ENCODE measurements at places on chromosomes 3 and 15.

DNA sequence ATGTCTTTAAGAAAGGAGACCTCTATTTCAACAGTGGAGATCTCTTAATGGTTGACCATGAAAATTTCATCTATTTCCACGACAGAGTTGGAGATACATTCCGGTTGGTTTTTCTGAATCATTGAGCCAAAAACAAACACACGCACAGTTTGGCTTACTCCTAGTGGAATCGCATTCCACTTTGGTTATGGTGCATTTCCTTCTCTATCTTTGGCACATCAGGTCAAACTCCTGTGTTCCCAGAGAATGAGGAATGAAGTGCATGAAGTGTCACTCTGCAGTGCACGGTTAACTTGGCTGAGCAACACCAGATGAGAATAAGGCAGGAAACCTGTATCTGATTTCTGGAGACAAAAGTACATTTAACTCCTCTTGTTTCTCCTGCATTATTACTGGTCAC lies 38.5 kb downstream of the HDC start:
- DNase-seq: no peak

DNA sequence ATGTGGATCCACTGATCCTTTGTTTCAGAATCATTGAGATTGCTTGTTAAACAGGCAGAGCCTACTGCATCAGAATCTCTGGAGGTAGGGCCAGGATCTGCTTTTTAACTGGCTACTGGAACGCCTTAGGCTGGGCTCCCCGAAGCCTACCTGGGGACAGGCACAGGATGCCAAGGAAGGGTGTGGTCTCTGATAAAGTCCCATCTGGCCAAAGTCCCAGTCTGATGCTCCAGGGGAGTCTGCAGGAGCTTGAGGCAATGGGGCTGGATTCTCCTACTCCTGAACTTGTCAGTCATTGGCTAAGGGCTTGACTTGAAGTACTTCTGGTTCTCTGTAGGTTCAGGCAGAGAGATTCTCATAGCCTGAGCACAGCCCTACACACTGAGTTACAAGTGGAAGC lies 22.4 kb upstream of the CCK start:
- DNase-seq: no peak

DNA sequence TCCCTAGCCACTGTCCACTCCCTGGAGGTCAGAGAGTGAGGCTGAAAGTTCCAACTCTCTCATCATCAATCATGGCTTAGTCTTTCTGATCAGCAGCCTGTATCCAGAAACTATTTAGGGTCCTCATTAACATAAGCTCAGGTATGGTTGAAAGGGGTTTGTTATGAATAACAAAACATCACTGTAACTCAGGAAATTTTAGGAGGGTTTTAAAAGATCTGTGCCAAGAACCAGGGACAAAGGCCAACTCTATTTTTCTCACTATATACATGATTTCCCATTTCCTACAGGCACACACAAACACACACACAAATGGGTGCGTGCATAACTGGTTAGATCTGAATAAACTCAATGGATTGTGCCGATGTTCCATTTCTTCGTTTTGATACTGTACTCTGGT lies 23.6 kb downstream of the STOML1 start:
- no peak for DNase-seq

DNA sequence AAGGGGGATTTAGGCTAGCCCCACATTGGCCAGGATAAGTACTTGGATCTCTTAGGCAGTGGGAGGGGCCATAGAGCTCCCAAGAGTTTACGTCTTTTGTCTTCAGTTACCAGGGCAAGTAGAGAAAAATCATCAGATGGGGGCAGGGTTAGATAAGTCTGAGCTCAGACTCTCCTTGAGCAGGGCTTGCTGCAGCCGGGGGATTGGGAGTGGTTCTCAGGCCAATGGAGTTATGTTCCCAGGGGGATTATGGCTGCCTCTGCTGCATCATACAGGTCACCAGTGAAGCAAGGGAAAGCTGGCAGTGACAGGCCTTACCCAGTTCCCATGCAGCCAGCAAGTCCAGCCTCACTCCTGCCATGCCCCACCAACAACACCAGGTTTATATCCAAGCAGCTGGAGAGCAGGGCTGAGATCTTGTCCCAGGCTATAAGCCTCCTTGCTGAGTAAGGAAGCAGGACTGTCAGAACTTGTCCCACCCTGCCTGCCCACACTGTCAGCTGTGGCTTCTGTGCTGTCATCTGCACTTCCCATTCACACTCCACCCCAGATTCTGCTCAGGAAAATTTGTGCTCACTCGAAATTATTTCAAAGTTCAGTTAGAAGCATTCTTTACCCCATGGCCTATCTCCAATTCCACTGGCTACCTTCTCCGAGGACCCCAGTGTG lies 215.3 kb downstream of the FAM43A start:
- DNase-seq: no peak

DNA sequence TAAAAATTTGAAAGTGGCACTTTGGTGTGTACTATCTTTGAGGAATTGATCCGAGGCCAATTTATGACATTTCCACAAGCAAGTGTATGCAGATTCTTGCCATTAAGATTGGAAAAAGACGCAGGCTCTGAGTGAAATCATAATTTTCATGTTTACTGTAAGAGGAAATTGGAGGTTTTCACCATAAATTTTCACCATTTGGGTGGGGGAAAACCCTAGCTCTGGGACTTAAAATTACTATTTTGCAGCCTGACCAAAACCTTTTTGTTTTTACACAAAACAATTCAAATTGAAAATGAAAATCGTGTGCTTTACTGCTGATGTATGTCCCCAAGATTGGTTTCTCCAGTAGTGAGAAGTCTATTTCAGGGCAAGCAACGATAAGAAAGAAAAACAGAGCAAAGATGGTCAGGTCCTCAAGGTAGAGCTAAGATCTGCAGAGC lies 282.6 kb downstream of the FOXP1 start:
- DNase-seq: no peak

- DNase-seq: peak; percentile 33
Measured at GRCh38 chr15:76939715-76940114, 8.2 kb downstream of the RCN2 start.

- DNase-seq: peak; percentile 29
Measured at GRCh38 chr3:183576487-183577107, 21.1 kb upstream of the KLHL6 start.

DNA sequence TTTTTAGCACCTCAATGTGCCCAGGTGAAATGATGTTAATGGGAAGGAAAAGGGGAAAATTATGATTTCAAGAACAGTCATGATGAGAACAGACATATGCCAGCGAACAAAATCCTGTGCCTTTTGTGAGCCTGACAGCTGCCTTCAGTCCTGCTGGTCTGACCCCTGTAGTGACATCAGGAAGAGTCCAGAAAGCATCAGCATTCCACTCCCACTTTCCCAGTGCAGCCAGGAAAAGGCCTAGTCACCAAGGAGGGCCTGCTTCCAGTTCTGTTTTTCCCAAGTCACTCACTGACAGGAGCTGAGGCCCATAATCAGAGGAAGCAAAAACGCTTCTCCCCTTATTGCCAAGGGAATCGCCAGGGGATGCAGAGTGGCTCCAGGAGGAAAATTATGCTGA lies 218.4 kb downstream of the ABHD5 start:
- no peak for DNase-seq

- no peak for DNase-seq
Measured at GRCh38 chr3:29511701-29512100, 230.8 kb downstream of the RBMS3 start.

GRCh38 chr3:186417791-186418190 lies 55.8 kb upstream of the DGKG start:
- peak; percentile 44 for DNase-seq

GRCh38 chr3:60206206-60206605 lies 1045.0 kb downstream of the FHIT start:
- no peak for DNase-seq

DNA sequence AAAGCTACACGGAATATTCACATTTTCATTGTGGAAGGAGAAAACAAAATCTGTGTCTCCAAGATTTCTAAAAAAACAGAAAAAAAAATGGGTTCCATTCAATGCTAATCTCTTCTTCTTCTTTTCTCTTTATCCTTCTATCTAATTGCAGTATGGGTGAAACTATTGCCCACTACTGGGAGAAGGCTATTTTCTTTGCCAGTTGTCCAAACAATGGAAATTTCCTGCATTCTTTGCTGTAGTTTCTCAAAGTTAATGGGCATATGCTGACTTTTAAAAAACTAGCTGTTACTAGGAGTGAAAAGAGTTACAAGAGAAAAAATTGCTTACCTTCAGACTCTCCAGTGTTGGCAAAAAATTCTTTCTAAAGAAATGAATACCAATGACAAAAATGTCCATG lies 179.3 kb upstream of the ANKRD28 start:
- DNase-seq: no peak

DNA sequence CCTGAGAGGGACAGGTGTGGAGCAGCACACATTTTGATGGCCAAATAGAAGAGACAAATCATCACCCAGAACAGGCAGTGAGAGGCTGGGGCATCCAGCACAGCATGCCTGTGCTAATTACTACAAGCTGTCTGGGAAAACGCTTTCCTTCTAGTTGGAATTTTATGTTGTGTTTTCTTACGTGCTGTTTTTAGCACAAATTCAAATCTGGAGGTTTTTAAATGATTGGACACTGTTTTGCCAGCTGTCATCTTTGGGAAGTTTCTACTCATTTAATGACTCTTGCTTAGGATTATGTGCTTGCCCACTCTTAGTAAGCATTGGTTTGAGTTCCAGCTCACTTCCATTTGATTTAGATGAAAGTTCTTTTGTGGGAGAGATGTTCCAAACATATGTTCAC lies 43.5 kb downstream of the EAF1 start:
- DNase-seq: no peak

DNA sequence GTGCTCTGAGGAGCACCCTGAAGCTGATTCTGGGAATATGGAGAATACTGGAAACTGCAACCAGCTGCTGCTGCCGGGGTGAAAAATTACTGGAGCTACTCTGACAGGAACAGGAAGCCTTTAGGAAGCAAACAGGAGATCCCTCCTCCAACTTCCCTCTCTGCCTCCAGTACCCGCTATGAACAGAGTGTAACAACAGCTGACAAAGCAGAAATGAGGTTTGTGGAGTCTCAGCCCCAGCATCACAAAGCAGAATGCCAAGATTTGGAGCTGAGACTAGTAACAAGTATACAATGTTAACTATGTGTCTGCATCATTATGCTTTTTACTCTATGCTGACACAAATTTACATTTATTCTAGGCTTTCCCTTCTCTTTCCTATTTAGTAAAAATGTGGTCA lies 22.7 kb upstream of the PIAS1 start:
- no peak for DNase-seq

DNA sequence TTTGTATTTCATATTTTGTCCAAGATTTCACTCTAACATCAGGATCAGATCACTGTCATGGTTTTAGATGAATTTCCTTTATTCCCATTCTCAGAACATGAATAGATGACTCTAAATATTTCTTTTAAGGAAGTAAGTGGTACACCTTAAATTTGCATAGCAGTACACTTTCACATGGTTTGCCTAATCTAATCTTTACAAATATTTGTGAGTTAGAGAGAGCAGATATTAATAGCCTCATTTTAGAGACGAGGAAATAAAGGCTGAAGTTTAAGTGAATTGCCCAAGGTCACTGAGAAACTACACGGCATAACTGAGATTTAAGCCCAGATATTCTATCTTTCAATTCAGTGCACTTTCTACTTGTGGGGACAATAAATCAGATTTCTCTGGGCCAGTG lies 14.2 kb downstream of the TERC start:
- DNase-seq: no peak

- no peak for DNase-seq
Measured at GRCh38 chr3:147419781-147420224, 10.6 kb downstream of the ZIC1 start.

- DNase-seq: no peak
Measured at GRCh38 chr3:55765906-55766701, 279.0 kb upstream of the WNT5A start.

DNA sequence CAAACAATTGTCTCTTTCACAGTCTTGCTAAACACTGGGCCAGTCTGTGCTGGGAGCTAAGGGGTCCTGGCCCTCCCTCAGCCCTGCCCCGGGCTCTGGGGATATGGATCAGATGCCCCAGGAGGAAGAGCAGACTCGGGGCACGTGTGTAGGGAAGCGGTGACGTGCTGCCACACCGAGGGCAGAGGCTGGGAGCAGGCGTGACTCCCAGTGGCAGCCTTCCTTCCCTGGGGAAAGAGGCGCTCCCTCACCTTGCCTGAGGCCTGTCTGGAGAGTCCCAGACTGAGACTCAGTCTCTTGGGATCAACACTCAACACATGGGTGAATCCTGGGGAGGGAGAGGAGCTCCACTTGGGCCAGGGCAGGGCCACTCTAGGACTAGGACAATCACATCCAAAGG lies 54.1 kb upstream of the GRIP2 start:
- no peak for DNase-seq

DNA sequence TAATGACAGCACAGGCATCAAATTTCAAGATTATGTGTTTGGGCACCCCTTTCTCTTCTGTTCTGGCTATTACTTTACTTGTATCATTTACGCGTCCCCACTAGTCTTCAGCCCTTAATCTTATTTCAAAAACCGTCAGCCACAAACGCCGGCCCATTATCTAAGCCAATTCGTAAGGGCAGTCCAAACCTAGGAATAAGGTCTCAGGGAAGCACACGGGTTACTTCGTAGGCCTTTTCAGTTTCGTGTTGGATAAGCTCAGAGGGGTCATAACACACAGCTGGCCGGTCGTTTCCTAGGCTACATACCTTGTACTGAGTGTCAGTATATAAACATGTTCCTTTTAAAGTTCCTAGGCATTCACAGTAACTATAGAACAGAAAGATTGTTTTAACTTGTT lies 5.1 kb upstream of the DNAAF4 start:
- DNase-seq: no peak

- no peak for DNase-seq
Measured at GRCh38 chr15:39465843-39466749, 114.8 kb upstream of the THBS1 start.

GRCh38 chr3:146449076-146449475 lies 20.3 kb downstream of the PLSCR2 start:
- no peak for DNase-seq

- DNase-seq: no peak
Measured at GRCh38 chr15:38547255-38547997, 17.2 kb downstream of the RASGRP1 start.

DNA sequence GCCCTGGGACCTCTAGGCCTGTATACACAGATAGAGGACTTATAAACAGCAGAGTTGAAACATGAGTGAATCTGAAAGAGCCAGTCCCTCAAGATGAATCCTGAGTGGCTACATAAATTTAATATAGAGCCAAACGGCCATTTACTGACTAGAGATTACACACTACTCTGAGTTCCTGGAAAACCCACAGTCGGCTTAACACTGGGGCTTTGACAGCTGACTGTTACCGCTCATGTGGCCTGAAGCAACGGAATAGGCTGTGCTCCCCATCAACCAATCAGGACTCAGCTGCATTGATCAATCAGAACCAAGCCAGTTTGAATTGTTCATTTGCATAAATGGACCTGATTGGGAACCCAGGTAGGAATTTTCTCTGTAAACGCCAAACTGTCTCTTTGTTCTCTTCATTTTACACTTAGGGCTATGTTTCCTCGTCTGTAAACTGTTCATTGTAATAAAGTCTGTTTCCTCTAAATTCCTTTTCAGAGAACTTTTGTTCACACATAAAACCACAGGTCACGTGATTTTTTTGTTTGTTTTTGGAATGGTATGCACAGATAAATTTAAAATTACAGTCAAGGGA lies 40.5 kb downstream of the CCNL1 start:
- no peak for DNase-seq

- no peak for DNase-seq
Measured at GRCh38 chr3:153250446-153250845, 88.4 kb downstream of the RAP2B start.

Measured in fibroblast of the conjunctiva (primary cell).